Dorsolateral prefrontal cortex (tissue), 122 donors: ENCODE measurements at places on chromosomes 16 and 17.

DNA sequence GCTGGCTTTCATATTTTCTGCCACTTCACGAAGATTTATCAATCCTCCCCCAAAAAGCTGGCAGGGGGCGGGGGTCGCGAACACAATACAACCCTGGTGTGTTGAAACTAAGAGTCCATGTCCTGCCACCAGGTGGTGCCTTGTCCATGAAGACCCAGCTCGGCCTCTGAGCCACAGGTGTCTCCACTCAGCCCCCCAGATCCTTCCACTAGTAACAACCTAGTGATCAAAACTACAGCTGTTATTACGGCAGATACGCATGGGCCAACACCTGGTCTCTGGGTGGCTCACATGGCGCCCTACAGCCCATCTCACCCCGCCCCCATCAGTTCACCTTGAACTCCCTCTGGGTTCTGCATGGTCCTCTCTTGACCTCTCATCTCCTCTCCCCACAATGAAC, 27.7 kb downstream of the USP7 start:
- DNase-seq = no peak

GRCh38 chr16:17265154-17265553, 205.6 kb downstream of the XYLT1 start:
- DNase-seq = no peak

GRCh38 chr16:57690782-57691471, 3.7 kb upstream of the DRC7 start:
- no peak for DNase-seq

- DNase-seq = no peak
Observed at GRCh38 chr17:3957735-3958599, 6.3 kb downstream of the ATP2A3 start.

- DNase-seq = no peak
Observed at GRCh38 chr17:5565808-5566207, 18.5 kb downstream of the NLRP1 start.

GRCh38 chr17:30599428-30600059, 122.3 kb downstream of the GOSR1 start:
- DNase-seq = no peak
